ENCODE measurements at places on chromosomes 6 and 20.

DNA sequence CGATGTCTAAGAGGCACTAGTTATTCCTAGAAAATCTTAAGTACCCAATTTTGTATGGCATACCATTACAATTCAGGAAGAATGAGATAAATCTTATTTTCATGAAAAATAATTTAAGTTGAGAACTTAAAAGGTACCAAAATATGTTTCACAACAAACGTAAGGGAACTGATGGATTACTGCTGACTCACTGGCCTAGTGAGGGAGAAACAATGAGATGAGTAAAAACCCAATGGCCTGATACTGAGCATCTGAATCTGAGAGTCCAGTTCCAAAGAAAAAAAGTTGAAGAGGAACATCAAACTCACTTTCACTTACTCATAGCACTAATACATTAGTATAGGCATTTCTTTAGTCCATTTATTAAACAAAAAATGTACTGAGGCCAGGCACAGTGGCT is 56.0 kb downstream of the MDN1 start:
- no peak for DNase-seq

- DNase-seq: no peak
Observed at GRCh38 chr6:51711876-51712275, 375.5 kb downstream of the PKHD1 start.

GRCh38 chr6:41416501-41416837 is 81.1 kb downstream of the NCR2 start:
- DNase-seq: no peak

- DNase-seq: no peak
Observed at GRCh38 chr6:14742680-14743079, 503.2 kb upstream of the JARID2 start.

GRCh38 chr20:50237349-50237748 is 46.7 kb downstream of the CEBPB start:
- DNase-seq: no peak

GRCh38 chr20:57301026-57301425 is 28.6 kb upstream of the SPO11 start:
- no peak for DNase-seq

DNA sequence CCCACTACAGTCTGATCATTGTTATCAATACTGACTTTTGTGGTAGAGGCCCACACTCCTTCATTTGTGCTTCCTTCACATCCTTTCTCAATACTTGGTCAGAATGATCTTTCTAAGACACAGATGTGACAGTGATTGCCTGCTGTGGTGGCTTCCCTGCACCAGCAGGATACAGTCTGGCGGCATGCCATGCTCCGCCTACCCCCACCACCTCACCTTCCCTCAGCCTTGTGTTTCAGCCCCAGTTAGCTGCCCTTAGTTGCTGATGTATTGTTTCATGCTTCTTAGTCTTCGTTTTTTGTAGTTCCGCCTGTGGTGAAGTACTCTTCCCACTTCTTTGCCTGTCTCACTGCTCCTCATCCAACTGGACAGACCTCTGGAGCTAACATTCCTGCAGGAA is 10.9 kb downstream of the LRRC1 start:
- DNase-seq: no peak

GRCh38 chr6:52307900-52308372 is 23.4 kb upstream of the MCM3 start:
- DNase-seq: peak; percentile 53

- DNase-seq: no peak
Observed at GRCh38 chr6:20362623-20363022, 39.1 kb upstream of the E2F3 start.

DNA sequence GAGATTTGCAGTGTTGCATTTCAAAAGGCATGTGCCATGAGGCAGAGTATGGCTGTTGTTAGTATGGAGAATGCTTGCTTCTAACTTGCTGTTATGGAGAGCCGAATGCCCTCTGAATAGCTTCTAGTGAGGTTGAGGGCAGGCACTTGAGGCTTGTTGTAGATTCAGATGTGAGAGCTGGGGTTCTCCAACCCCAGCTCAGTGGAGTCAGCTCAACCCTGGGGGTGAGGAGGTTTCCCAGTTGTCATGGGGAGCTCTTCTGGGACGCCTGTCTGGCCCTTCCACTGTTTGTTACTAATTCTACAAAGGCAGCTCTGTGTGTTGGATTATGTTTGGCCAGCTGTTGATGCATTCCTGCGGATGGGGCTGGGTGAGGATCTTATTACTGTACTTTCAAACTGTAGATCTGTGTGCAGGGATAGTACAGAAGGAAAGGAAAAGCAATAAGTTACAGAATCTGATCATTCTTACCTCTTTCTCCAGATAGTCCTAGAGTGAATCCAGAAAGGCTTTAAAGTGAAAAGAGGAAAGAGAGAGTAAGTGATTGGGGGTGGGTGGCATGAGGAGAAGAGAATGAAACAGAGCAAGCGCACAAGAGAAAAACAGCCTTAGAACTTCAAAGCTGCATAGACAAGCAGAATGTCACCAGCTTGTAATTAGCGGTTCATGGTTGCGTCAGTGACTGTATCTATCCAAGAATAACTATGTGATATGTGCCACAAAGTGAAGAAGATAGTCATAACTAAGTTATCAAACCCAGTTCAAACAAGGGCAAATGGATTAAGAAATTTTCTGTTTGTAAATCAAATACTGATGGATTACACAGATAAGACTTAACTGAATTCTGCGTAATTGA is 148.7 kb downstream of the PRL start:
- no peak for DNase-seq

DNA sequence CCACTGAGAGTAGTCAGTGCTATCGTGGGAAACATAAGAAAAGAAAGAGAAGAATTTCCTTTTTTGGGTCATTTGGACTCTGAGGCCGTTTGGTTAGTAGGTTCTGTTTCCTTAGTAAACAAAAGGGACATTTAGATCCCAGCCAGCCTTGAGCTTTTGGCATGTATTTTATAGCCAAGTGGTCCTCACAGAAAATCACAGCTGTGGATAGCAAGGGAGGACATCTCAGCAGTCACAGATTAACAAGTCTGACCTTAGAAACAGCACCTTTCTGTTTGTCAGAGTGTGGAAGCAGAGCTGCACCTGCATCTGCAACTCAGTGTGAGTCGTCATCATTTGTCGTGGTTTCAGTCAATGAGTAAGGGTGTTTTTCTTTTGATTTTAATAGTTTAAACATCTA is 40.5 kb downstream of the FAM120B start:
- no peak for DNase-seq

GRCh38 chr20:31538326-31538725 is 24.1 kb downstream of the HM13 start:
- no peak for DNase-seq

GRCh38 chr6:115885636-115886366 is 174.9 kb downstream of the FRK start:
- DNase-seq: no peak

DNA sequence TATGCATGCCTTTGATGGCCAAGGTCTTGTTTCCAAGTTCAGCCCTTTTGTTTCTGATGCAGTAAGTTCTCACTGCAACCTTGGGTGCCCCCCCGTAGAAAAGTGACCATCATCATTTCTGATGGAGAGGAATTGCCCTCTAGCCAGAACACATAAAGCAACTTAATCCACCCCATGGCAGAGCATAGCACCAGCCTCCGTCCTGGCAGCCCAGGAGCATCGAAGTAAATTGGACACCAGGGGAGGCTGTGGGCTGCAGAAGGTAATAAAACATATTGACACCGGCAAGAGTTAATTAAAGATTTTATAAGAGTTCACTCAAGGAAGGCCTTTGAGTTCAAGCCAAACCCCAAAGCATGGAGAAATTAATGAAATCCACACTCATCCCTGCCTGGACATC is 39.2 kb upstream of the CST7 start:
- no peak for DNase-seq

DNA sequence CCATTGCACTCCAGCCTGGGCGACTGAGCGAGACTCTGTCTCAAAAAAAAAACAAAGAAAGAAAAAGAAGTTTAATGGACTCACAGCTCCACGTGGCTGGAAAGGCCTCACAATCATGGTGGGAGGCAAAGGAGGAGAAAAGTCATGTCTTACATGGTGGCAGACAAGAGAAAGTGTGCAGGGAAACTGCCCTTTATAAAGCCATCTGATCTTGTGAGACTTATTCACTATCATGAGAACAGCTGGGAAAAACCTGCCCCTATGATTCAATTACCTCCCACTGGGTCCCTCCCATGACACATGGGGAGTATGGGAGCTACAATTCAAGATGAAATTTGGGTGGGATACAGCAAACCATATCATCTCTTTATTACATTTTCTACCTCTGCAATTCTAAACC is 25.9 kb downstream of the SF3B5 start:
- no peak for DNase-seq

GRCh38 chr6:167285077-167285770 is 5.9 kb upstream of the UNC93A start:
- no peak for DNase-seq

GRCh38 chr6:163554663-163555062 is 140.1 kb downstream of the QKI start:
- peak; percentile 56 for DNase-seq

DNA sequence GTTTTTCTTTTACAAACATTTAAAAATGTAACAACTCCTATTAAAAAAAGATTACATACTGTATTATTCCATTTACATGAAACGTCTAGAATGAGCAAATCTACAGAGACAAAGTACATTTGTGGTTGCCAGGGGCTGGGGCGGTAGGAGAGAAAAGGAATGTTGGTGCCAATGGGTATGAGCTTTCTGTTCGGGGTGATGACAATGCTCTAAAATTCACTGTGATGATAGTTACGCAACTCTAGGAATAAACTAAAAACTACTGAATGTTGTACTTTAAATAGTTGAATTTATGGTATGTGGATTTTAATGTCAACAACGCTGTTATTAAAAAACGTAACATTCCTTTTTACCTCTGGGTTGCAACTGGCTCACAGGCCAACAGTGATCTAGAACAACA is 211.1 kb downstream of the GMDS start:
- no peak for DNase-seq

GRCh38 chr6:36493859-36494258 is 51.1 kb downstream of the KCTD20 start:
- no peak for DNase-seq

GRCh38 chr6:119126140-119126539 is 47.7 kb upstream of the FAM184A start:
- no peak for DNase-seq

- peak; percentile 40 for DNase-seq
Observed at GRCh38 chr20:1509237-1509636, 18.0 kb upstream of the SIRPB2 start.

GRCh38 chr20:17262786-17263185 is 35.9 kb downstream of the PCSK2 start:
- DNase-seq: no peak

- no peak for DNase-seq
Observed at GRCh38 chr6:22708469-22708868, 139.1 kb downstream of the HDGFL1 start.

DNA sequence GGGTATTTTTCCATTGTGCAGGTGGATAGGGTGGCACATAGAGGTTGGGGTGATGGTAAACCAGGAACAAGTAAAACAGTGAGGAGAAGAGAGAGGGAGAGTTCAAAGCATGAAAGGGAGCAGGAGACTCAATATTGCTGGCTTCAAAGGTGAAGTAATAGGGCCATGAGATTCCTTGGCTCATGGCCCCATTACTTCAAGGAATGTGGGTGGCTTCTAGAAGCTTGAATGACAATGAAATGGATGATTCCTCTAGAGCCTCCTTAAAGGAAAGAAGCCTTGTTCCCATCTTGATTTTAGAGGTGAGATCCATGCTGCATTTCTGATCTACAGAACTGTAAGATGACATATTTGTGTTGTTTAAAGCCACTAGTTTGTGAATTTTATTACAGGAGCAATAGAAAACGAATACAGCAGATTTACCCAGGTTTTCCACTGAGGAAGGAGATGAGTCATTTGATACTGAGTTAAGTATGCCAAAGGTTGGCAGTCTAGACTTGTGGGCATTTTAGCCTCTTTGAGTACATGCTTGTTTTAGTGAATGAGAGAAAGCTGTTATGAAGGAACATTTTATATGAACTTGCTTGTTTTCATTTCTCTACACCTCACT is 110.4 kb downstream of the PLCB4 start:
- DNase-seq: no peak

- no peak for DNase-seq
Observed at GRCh38 chr6:139778688-139779087, 404.2 kb upstream of the CITED2 start.

GRCh38 chr6:166619912-166620311 is 7.1 kb downstream of the RPS6KA2 start:
- no peak for DNase-seq

- peak; percentile 20 for DNase-seq
Observed at GRCh38 chr20:21559305-21559704, 45.4 kb upstream of the NKX2-2 start.

DNA sequence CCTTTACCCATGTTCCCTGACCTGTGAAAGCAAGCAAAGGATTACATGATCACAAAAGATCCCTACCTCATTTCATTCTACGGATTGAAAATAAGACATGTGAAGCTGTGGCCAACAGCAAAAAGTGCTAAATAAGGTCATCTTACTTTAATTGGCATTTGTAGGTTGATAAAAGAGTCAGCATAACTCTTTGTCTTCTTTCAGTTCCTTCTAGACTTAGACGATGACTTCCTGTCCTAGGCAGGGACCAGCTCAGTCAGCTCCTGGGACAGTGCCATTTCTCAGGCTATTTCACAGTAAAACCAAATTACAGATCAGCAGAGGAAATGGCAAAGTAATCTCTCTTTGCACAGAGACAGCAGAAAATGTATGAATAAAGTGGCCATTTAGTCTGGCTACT is 480.7 kb downstream of the RFPL4B start:
- DNase-seq: no peak

GRCh38 chr6:138094260-138094659 is 13.0 kb downstream of the PERP start:
- no peak for DNase-seq

DNA sequence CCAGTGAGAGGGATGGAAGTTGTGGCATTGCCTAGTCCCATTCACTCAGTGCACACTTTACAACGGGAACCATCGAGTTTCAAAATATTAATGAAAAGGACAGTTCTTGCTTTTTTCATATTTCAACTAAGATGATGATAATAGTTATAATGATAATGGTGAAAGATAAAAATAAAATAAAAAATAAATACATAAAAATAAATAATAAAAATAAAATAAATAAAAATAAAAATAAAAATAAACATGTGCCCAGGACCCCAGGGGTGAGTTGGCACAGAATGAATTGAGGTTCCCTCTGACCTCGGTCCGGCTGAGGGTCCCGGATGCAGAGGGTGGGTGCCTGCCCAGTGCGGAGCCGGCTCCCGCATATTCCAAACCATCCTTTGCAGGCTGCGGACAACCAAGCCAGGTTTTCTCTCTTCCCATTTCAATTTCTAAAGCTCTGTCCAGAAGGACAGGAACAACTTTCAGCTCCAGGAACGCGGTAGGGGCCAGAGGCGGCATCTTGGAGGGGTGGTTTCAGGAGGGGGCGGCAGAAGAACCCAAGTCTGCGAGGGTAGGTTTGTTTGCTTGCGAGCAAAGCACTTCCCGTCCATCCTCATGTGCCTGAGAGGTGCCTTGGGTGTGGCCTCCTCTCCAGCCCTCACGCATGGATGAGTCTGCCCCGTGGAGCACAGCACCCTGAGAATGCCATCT is 236.8 kb downstream of the DLL1 start:
- DNase-seq: no peak

DNA sequence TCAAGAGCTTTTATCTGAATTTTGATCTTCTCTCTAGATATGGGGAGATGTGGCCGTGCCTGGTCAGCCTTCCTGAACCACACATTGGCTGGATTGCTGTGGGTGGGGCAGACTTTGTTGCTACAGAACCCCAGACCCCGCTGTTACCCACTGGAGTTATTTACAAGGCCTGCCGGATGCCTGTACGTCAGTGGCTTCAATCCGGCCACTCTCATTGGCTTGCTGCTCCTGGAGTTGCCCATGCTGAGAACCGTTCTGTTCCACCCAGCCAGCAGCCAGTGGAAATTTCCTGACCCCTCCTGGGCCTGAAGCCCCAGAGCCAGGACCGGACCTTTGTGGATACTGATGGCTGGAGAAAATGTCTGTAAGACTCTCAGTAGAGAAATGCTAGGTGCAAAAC is 101.9 kb downstream of the TFAP2C start:
- no peak for DNase-seq
